ENCODE measurements at places on chromosomes 12 and 14.

DNA sequence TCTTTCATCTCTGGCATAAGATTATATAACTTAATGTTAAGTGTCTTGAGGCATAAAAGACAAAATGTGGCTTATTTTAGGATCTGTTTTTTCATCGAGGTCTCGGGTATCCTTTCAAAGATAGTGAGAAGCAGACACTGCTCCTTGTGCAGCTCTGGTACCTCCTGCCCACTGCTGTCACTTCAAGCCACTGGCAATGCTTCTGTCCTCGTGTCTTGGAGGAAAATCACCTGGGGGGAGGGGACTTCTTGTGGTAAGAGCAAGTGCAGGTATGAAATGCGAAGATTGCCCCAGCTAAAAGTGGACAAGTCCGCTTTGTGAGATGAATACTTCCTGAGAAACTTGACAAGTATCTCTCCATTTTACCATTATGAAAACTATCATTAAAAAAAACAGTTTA is 37.8 kb upstream of the DYNC1H1 start:
- DNase-seq: no peak

GRCh38 chr12:27843714-27844245 is 63.7 kb upstream of the MANSC4 start:
- no peak for DNase-seq

- no peak for DNase-seq
These were observed 65.4 kb downstream of the GLT1D1 start for GRCh38 chr12:128918481-128919260.

GRCh38 chr14:54737132-54737711 is 165.4 kb downstream of the GCH1 start:
- no peak for DNase-seq

- peak; percentile 29 for DNase-seq
These were observed 9.4 kb downstream of the LHX5 start for GRCh38 chr12:113462117-113462774.

DNA sequence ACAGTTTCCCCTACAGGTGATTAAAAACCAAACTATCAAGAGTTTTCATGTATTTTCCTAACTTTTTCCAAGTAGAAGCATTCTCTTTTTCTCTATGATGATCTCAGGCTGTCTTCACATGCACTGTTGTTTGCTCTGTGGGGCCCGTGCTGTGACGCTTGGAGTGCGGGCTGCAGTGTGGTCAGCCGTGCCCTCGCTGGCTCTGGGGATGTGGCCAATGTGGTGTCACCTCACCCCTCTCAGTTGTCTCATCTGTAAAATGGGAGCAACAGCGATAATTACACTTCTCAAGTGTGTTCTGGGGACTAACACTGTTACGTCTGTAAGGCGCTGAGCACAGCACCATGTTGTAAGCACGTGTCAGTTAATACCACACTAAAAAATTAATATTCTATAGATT is 28.6 kb downstream of the DDX51 start:
- no peak for DNase-seq

DNA sequence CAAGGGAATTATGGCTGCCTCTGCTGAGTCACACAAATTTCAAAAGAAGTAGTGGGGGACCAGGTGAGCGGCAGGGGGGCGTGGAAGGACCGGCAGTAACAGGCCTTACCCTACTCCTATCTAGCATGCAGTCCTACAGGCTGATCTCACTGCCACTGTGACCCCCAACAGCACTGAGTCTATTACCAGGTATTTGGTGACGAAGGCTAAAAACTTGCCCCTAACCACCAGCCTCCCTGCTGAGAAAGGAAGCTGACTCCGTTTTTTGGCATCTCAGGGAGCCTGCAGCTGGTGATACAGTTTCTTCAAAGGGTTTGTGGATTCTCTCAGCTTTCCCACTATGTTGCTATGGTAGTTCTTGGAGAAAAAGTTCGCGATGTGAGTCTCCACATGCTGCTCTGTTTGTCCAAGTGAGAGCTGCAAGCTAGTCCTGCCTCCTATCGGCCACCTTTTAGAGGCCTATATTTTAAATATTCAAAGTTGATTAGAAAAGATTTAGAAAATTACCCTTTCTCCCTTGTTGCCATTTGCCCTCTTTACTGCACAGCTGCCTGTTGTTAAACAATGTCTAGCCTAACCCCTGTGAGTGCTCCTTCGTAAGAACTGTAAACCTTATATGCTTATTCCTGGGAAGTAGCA is 57.1 kb upstream of the SLCO1B1 start:
- DNase-seq: no peak

GRCh38 chr14:98176892-98177291 is 1095.1 kb downstream of the BCL11B start:
- no peak for DNase-seq

GRCh38 chr12:112528521-112528920 is 109.8 kb downstream of the PTPN11 start:
- DNase-seq: no peak

DNA sequence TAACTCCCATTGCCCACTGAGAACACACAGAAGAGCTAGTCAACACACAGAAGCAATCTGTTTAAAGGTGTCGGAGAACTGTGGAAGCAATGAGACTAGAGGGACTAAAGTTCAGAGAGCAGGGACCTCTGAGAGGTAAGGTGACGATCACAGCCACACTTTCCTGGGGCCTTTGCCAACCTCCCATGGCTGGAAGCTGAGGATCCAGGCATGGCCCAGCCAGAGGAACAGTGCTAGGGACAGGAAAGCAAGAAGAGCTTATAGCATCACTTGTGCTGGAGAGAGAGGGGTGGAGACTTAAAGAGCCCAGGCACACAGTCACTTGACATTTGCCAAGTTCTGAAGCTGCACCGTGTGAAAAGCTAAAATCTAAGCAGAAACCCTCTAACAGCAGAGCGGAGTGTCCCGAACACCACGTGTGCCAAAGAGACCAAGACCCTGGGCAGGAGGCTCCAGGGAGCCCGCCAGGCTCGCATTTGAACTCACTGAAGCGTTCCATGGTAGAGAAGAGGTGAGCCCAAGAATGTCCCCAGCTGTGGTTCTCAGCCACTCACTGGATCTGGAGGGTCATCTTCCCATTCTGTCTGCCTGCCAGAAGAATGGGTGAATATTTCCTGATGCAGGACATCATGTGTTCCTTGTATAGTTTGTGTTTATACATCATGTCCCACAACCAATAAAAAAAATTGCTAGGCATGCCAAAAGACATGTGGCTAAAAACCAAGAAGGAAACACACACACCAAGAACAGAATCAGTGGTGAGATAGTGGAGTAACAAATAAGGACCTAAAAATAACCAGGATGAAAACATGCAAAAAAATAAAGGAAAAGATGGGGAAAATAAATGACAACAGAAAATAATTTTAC is 174.0 kb upstream of the C14orf180 start:
- no peak for DNase-seq

DNA sequence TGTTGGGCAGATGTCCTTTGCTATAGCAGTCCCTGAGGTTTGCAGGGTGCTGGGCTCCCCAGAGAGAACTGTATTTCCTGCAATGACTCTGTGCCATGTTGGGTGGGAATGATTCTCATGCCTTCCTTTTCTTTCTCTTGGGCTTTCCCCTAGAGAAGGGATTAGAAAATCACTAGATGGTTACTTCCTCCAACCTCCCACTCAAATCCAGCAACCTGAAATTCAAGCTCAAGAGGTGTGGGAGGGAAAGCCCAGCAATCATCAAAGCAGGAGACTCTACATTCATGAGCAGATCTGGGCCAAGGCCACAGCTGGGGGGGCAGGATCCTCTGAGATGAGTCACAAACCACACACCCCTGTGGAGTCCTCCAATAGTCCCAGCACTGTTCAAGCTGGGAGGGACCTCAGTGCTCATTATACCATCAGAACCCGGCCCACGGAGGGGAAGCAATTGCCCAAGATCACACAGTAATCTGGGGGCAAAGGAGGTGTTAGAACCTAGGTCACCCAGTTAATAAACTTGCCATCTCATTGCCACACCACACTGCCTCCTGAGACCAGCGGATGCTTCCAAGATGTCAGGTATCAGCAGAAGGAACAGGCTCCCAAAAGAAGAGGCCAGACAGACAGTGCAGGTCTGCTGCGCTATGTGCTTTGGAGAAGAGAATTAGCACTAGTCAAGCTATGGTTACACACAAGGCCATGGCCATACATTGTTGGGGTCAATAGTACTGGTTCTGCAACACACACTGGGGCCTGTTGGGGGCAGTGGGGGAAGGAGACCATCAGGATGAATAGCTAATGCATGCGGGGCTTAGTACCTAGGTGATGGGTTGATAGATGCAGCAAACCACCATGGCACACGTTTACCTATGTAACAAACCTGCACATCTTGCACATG is 65.7 kb downstream of the TTC9 start:
- DNase-seq: no peak

DNA sequence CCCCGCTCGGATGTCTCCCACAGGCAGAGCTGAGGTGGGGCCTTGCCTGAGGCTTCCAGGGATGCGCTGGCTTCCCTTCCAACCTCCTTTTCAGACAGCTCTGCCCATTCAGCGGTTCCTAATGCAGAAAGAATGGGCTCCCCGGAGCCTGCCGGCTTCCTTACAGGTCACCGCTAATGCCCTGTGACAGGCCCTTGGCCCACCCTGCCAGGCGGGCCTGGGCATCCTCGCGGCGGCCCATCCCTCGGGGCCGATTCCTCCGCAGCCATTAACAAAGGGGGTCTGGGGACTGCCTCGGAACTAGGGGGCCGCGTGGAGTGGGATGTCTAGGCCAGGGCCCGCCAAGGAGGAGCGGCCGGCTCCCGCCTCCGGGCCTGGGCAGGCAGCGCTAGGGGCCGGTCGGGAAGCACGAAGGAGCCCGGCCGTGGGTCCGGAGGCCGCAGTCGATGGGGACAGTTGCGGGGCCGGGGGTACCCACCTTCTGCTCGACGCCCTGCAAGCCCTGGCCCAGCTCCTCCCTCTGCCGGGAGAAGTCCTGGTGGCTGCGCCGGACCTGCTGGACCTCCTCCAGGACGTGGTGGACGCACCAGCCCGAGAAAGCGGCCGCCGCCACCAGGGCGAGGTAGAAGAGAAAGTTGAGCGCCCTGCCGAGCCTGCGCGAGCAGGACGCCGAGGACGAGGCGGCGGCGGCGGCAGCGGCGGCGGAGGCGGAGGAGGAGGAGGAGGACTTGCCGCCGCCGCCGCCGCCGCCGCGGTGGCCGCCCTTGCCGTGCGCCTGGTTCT is 738 bp downstream of the CKAP4 start:
- peak; percentile 38 for DNase-seq

- no peak for DNase-seq
These were observed 1.1 kb upstream of the HOXC9 start for GRCh38 chr12:53998900-53999236.

- DNase-seq: no peak
These were observed 36.5 kb upstream of the CERS5 start for GRCh38 chr12:50203691-50204090.

- DNase-seq: peak; percentile 37
These were observed 51.3 kb downstream of the IFNG-AS1 start for GRCh38 chr12:68040450-68041075.

DNA sequence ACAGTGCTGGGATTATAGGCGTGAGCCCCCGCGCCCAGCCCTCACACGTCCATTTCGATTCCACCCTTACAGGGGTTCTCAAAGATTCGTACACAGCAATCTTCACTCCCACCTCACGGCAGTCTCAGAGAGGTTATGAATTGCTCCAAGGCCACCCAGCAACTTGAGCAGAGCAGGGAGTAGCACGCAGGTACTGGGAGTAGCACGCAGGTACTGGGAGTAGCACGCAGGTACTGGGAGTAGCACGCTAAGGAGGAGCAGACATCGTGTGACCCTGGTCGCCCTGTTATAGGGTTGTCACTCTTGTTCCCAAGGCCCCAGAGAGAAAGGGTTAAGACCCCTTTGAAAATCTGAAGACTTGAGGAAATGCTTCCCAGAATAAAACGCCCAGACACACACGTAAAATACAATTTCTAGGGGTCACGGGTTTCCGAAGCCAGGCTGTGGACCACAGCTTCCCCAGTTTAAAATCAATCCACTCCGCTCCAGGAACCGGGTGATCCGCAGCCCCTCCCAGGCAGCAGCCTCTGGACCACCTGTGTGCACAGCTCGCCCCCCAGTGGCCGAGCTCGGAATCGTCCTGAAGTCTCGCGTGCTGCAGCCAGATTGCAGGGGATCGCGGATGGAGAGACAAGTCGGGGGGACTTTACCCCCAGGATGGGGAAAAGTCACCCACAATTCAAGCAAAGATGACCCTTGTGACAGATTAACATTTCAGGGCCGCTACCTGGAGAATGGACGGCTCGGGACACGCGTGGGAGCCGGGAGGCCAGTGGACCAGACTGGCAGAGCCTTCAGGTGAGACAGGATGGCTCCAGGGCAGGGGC is 92.0 kb downstream of the SCARB1 start:
- peak; percentile 66 for DNase-seq

- DNase-seq: no peak
These were observed 1022.0 kb upstream of the TMEM132C start for GRCh38 chr12:127245009-127245408.

- no peak for DNase-seq
These were observed 337.0 kb downstream of the FSCB start for GRCh38 chr14:44170101-44170500.

DNA sequence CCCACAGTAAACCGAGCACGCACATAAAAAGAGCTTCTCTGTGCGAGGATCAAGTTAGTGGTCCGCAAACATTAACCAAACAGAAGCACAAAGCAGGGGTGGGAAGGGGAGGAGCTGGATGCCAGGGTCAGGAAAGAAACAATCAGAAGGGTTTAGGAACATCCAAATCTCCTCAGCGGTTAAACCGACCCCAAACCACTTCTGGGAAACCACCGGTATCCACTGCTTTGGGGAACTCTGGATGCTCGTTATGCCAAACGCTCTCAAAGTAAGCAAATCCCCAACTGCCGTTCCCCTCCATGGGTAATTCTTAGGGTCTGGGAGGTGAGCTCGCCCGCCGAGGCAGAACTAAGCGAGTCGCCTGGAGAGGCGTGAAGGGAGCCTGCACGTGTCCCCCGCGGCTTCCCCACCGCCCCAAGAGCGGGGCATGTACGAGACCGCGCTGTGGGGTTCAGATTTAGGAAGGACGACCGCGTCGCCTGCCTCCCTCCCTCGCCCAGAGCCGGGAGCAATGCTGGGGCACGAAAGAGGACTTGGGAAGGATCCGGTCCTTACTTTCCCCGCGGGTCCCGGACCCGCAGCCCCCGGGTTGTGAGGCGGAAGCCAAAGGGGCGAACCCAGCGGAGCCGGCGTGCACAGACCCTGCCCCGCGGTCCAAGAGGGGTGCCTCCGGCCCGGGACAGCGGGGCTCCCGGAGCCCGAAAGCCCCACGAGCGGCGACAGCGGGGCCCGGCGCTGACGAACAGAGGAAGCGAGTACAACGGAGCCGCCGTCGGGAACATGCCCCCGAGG is 711 bp downstream of the SBNO1 start:
- DNase-seq: peak; percentile 31

GRCh38 chr14:68308726-68309520 is 483.9 kb downstream of the ZFP36L1 start:
- DNase-seq: no peak

GRCh38 chr12:31922341-31923062 is 36.7 kb upstream of the RESF1 start:
- DNase-seq: no peak
